ENCODE measurements at places on chromosomes 2 and 18. TPM values are rescaled to one million over a fixed set of nuclear protein-coding genes. Genes with fewer than 3 reads are reported as not detected.

The CMPK2 gene
- total RNA-seq = 36.6 TPM

The SLC4A1AP gene
- total RNA-seq = 18.1 TPM

The NAT8 gene
- not detected for total RNA-seq

The TSPYL6 gene
- 0.06 TPM for total RNA-seq

The UPP2 gene
- not detected for total RNA-seq

The EML6 gene
- total RNA-seq = 0.41 TPM

The SAP130 gene
- total RNA-seq = 10.7 TPM

The MC5R gene
- total RNA-seq = not detected

The SLC5A7 gene
- total RNA-seq = not detected

DNA sequence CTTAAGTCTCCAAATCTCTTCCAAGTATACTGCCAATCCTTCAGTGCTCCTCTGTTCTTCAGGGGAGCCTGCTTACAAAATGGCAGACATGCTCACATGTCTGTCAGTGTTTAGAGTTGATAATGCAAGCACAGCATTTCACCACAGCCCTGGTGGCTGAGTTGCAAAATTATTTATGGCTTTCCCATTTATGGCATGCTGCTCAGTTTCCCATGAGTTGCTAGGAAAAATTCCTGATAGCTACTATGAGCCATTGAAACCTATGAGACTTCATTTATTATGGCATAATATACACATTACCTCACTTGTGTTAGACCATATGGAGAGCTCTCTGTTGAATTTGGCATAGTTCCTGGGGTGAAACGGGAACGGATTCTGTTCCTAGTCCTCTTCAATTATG, 448.7 kb upstream of the TCF4 start:
- no peak for DNase-seq

DNA sequence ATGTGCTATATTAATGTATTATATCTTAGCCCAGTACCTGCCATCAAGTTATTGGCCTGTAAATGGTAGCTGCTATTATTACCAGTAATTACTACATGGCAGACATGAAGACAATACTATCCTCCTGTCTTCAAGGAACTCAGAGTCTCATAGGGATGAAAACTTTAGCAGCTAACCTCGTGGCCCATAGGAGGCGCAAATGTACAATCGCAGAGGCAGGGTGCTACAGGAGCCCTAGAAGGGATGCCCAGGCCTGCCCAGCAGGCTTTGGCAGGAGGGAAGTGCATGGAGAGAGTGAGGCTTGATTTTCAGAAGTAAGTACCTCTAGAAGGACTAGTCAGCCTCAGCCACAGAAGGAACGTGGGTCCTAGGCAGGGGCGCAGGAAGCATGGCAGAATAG, 44.7 kb upstream of the KIDINS220 start:
- DNase-seq = no peak

DNA sequence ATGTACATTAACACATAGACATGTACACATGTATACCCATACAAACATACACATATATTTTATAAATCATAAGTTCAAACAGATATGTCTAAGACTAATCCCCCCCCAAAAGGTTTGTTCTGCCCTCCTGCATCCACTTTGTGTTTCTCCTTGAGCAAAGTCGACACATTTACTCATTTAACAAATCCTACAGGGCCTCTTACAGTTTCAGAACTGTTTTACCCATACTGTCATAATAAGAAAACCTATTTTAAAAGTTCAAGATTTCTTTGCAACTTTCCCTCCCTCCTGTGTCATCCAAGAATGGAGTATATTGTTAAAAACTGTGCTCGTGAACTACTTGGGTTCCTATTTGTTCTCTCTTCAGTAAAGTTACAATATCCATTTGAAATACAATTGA, 166.7 kb downstream of the L3MBTL4 start:
- DNase-seq = no peak

- no peak for DNase-seq
Observed at GRCh38 chr2:23432531-23432930, 47.6 kb downstream of the KLHL29 start.

- DNase-seq = no peak
Observed at GRCh38 chr18:65477455-65477854, 273.4 kb upstream of the CDH7 start.

DNA sequence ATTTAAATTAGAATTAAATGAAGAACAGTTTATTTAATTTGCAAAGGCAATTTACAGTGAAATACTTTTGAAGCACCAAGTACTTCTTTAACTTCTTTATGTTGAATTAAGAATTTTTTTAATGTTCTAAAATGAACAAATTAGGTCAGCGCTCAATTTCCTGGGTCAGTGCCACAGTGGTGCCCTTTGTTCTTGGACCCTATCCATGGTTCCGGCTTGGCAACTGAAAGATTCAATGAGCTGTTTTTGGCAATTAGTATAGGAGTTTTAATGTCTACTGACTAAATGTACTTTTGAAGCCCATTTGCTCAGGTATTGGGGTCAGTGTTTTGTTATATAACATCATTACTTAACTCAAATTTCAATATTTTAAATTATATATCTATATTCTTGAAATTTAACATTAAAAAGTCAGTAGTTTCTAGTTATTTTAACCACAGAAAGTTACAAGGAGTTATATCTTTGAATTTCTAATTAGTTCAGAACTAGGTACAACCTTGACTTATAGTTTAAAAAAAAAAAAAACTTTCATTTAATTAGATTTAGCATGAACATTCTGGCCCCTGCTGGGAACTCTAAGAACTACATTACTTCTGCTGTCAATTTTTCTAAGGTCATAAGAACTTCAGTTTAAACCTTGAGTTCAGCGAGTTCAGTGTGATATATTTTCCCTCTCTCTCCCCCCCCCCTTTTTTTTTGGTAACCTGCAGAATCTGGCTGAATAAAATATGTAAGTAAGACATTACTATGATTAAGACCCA, 7.6 kb upstream of the MSTN start:
- DNase-seq = peak; percentile 56

- no peak for DNase-seq
Observed at GRCh38 chr18:69889009-69889408, 58.7 kb downstream of the CD226 start.

DNA sequence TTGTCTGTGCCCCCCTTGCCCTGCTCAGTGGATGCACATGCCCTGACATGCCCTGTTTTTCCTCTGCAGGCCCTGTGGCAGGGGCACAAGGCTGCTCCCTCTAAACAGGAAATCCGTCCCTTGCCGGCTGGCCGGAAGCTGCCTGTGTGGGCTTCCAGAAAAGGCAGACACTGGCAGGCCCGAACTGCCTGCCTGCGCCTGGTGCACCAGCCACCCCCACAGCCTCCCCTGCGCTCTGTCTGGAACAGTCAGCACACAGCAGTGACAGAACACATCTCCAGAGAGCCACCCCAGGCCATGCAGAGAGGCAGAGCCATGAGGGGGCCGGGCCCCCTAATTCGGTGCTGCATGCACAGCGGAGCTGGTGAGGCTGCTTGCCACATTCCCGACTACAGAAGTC, 33.5 kb downstream of the LOXHD1 start:
- no peak for DNase-seq

DNA sequence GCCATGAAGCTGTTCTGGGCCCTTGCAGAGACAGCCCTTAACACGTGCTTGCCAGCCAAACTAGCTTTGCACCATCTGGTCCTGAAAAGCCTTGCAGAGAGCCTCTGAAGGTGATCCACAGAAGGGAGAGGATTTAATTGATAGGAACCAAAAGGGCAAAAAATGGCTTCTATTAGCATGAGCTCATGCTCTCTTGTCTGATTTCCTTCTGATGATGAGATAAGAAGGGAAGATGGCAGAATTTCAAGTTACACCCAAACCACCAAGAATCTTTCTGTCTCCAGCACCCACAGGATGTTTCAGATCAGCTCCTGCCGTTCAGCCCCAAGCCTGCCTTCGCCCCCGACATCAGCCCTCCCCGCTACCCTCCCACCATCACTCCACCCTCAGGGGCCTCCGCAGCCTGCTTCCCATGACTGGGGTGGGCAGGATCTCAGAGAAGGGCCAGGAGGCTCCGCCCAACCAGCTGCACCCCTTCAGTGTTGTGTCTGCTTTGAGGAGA, 23.4 kb upstream of the GLI2 start:
- DNase-seq = no peak

DNA sequence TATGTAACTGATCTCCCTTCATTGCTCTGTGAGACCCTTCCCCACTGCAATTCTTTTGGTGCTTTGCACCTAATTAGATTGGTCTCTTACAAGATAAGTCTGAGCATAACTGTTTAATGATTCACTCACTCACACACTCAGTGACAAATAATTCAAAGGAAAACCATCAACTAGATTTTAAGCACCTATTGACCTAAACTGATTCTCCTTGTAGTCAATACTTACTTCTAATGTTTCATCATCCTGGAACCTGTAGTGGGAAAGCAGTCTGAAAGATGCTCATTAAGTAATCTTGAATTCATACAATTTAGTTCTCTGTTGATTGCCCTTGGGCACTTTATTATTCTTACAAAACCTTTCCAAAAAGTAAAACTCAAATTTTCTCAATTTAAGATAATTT, 74.3 kb upstream of the COL5A2 start:
- no peak for DNase-seq

DNA sequence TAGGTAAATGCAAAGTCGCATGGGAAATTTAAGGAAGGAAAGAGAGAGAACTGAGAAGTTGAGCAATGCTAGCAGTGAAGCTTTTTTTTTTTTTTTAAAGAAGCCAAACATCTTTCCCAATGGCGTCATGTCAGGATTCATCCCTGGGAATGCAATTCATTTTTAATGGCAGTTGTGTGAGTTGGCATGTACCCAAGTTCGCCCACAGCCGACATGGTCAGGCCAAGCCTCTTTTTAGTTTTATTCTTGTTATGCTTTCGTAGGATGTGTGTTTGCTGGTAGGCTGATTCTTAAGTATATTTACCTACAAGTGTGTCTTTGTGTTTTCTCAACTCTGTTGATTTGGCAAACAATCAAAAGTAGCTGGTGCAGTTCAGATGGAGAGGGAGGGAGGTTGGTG, 127.6 kb upstream of the ITGA6 start:
- DNase-seq = no peak

DNA sequence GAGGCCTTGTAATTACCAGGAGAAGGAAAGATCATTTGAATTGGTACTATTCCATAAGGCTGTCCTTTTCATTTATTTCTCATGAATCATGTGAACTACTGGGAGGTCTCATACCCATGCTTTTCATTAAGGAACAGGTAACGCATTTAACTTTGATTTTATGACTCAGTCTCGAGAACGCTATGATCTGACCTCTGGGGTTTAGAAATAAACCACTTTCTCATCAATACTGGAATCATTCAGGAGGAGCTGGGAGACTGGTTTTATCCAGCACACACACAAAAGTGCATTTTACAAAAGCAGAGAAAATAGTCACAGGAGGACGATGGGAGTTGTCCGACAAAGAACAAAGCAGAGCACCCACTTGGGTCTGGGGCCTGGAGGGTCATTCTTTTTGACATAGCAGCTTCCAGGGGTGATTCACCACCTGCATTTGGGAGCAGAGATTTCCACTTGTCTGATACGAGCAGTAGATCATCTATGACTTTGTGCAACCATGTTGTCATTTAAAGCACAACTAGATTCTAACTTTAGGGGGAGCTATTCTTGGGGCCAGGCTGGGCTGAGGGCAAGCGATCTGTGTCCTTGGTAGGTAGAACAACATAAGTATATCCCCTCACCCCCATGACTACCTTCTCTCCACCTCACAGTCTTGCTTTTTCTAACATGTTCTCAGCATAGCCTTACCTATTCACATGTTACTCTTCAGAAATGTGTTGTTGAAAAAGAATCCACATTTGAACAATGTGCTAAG, 95.9 kb upstream of the SCG2 start:
- no peak for DNase-seq

- DNase-seq = peak; percentile 16
Observed at GRCh38 chr2:205073433-205074020, 528.3 kb downstream of the PARD3B start.

- DNase-seq = no peak
Observed at GRCh38 chr2:219472629-219473187, 26.0 kb upstream of the GMPPA start.

- no peak for DNase-seq
Observed at GRCh38 chr18:59994357-59994756, 94.6 kb downstream of the PMAIP1 start.

GRCh38 chr2:69213782-69214181, 173.2 kb downstream of the GFPT1 start:
- no peak for DNase-seq

- DNase-seq = no peak
Observed at GRCh38 chr2:19068206-19068605, 290.2 kb downstream of the OSR1 start.

DNA sequence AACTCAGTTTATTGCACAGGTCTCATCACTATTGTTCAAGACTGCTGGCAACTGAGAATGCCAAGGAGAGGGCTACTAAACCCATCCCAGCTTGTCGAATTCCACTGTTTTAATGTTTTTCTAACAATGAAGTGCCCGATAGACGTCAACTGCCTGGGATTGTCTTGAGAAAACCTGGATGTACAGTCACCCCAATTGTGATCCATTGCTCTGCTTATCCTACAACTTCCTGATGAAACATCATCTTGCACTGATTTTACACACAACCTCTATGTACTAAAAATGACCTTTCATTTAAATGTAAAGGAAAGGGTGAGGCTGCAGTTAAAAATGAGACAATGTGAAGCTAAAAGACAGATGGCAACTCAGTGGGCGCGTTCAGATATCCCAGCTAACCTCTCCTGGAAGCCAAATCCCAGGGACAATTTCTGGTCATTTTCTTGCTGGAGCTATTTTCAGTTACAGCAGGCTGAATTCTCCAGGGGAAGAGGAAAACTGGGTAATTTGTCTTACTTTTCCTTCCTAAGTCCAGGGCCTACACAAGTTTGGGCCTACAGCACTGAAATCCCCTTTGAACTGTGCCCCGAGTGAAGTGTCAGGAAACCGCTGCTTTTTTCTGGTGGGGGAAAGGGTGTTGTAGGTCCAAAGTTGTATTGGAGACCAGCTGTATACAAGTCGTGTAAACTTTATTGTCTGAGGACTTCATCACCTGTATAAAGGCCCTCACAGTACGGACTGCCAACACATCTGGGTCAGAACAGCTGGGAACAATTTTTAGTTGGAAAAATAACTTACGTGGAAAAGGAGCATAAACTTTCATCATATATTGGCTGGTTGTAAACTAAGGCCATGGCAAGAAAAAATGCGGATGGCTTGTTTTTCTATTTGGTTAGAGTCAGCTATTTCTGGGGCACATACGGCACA, 68.9 kb upstream of the LTBP1 start:
- DNase-seq = no peak

GRCh38 chr2:21067859-21068537, 24.1 kb upstream of the APOB start:
- no peak for DNase-seq

Data from glomerular endothelial cell (primary cell).